SHP77 (cell line): ENCODE measurements at places on chromosomes 4 and X.
A peak's percentile ranks its signal among the peaks of the same experiment; 100 is the strongest.

DNA sequence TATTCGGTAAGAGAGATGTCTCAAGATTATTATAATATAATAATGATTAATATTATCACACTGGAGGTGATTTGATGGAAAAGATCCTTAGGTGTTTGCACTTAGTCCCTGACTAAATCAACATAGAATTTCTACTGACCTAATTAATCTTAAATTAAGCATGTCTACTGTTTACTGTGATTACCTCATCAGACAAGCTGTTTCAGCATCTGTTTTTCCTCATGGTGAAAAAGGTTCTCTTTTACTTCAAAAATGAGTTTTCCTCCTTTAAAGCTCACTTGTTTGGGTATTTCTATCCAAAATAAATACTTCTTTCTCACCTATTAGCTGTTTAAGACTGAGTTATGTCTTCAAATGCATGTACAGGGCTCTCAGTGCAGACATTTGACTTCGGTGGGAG lies 407.8 kb downstream of the NKX6-1 start:
- DNase-seq, result no peak

- no peak for DNase-seq
Observed at GRCh38 chr4:39232100-39232499, 49.8 kb downstream of the WDR19 start.

DNA sequence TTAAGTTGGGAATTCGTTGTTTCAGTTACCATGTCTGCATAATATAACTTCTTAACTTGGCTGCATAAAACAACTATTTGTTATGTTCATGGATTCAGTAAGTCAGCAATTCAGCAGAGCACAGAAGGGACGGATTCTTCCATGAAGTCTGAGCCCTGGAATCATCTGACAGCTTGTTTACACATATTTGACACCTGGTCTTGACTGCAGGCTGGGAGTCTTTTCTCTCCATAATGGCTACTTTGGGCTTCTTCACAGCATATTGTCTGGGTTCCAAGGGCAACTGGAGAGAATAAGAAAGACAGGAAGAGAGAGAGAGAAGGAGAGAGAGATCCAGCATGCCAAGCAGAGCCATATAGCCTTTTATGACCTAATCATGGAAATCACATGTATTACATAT lies 23.1 kb downstream of the CENPC start:
- no peak for DNase-seq

- no peak for DNase-seq
Observed at GRCh38 chrX:110055616-110056015, 52.7 kb downstream of the TMEM164 start.

- DNase-seq, result peak; percentile 30
Observed at GRCh38 chr4:69823481-69824186, 36.3 kb downstream of the SULT1E1 start.

DNA sequence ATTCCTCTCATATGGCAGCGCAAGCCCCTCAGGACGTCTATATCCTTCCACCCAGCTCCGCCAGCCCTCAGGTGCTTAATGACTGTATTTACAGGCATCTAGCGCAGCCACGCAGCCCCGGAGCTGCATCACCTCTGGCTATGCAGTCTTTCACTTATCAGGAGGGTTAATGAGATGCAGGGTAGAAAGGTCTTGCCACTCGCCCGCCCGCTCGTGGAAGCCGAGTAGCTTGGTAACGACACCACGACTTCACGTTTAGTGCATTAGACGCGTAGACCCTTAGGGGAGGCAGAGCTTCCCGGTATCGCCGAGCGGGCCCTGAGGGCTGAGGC lies 1.5 kb upstream of the SLC16A2 start:
- DNase-seq, result no peak

- DNase-seq, result no peak
Observed at GRCh38 chrX:723781-724180, 93.2 kb downstream of the SHOX start.

GRCh38 chr4:151226004-151226932 lies 50.7 kb upstream of the PRSS48 start:
- no peak for DNase-seq

DNA sequence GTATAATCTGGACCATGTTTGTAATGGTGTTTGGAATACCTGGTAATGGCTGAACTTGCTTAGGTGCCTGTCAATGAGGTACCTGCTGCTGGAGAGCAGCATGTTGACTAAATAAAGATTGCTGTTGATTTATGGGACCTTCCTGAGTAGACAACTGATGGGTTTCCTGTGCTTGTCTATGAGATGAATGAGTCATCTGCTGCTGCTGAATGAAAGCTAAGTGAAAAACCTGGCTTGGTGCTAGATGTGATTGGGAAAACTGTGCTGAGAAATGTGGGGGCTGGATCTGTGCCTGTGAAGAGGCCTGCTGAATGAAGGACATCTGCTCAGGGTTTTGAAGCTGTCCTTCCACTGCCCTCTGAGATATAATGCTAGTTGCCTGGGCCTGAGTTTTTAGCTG lies 69.6 kb downstream of the WNK3 start:
- DNase-seq, result peak; percentile 68

GRCh38 chrX:151753313-151754046 lies 18.9 kb downstream of the CNGA2 start:
- no peak for DNase-seq

GRCh38 chr4:38034986-38035882 lies 75.0 kb downstream of the PTTG2 start:
- peak; percentile 30 for DNase-seq

GRCh38 chrX:45710081-45710801 lies 509.6 kb upstream of the DIPK2B start:
- DNase-seq, result no peak

DNA sequence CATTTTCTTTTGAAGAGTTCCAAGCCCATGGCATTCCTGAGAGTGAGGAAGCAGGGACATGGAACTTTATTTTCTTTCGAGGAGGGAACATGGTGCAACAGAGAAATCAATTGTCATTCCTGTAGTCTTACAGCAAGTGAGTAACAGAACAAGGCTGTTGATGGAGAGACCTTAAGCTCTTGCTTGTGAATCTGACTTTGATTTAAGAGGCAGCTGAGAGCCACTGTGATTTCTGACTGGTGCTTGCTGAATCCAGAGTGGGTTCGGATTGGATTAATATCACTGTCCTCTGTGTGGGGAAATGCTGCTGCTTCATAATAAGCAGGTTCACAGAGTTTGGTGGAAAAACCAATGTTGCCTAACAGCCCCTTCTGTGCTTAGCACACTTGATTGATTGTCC lies 4.7 kb upstream of the ATP1B4 start:
- DNase-seq, result no peak

DNA sequence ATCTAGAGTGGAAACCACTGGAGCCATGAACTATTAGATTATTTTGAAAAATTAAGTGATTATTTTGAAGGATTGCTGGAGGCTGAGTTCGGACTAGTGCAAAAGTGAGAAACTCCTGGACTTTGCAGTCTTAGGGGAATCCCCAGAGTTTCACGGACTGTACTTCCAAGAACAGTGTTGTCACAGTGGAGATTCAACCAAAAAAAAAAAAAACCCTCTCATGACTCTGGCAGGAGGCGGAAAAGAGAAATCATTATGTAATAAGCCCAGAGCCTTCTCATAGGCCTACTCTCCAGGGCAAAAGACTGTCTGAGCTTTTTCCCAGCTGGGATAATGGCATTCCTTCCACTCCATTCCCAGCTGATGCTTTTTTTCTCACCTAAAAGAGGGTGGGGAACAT lies 16.8 kb upstream of the C4orf51 start:
- no peak for DNase-seq
